H4 (cell line): ENCODE measurements at places on chromosomes 13 and 19.

- no peak for DNase-seq
Observed at GRCh38 chr13:34623331-34623730, 318.7 kb upstream of the NBEA start.

GRCh38 chr13:83943530-83944279 lies 61.4 kb upstream of the SLITRK1 start:
- no peak for DNase-seq

GRCh38 chr19:42290523-42291434 lies 11.2 kb upstream of the PRR19 start:
- DNase-seq: no peak

DNA sequence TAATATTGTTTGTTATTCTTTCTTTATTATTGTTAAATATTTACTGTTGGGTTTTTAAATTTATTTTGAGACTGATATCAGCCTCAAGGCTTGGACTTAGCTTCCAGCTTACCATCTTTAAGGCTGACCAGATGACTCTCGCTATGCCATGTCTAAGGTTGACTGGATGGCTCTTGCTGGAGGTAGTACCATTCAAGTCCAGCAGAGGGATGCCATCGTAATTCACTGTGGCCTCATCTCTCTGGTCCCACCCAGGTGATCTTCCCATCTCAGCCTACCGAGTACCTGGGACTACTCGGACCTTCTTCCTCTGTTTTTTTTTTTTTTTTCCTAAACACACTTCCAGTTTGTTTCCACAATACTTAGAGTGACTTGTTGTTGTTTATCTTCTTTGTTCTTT lies 41.7 kb upstream of the ZNF91 start:
- DNase-seq: no peak

DNA sequence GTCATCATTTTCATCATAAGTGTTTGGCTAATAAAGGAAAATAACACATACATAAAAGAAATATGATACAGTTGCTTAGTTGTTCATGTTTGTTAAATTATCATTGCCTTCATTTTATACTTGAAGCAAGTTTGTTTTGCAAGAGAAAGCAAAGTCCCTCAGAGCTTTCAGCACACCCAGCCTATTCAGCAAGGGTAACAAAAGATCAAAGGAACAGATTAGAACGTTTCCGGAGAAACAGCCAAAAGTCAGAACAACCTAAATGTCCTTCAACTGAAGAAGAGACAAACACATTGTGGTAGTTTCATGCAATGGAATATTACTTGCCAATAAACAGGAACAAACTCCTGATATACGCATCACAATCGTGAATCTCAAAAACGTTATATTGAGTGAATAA lies 380.7 kb downstream of the MZT1 start:
- no peak for DNase-seq

DNA sequence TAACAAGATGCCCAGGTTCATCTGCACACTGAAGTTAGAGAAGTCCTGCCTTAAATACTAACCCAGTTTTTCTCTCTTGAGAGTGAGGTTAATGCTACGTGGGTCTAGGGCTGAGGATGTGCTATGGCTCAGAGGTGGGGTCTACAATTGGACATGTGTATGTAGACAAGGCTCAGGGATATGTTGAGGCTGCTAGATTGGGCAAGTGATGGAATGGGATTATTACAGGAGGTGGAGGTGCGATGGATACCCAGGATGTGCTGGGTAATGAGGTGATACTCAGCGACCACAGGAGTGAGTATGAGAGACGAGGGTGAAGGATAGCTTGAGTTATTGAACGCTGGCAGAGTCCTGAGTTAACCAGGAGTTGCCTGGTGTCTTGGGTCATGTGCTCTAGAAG lies 38.1 kb downstream of the PPP2R1A start:
- no peak for DNase-seq

DNA sequence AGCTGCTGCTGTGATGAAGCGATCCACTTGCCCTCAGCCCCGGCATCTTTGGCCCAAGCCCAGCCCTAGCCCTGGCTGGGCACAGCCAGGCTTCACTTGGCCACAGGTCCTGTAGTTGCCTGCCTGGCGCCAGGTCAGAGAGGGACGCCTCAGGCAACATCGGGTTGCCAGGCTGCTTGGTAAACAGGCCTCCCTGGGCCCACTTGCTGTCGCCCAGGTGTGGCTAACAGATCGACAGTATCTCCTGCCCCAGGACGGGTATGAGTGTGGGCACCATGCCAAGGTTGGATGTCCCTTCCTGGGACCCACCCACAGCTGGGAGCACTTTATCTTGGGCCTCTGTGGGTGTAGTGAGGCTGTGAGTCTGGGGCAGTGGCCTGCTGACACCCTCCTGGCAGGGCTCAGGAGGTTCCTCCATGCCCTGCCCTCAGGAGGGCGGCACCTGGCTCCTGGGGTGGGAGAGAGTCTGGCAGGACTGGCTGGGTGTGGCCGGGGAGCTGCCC lies 27.8 kb downstream of the CARM1 start:
- no peak for DNase-seq

DNA sequence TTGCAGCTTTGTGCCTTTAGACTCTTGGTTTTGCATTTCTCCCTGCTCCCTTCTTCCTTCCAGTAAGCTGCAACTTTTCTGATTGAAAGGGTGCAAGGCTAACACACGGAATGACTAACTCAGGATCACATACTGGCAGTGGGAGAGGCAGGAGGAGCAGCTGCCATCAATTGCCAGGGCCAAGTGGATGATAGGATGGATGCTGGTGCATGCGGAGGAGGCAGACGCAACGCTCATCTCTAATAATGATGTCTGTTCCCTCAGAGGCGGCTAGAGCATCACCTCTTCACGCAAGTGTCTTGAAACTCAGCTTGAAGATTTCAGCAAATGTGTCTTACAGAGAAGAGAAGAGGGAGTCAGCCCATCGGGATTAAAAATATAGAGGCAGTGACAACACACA lies 49.5 kb upstream of the TPM4 start:
- no peak for DNase-seq

- DNase-seq: no peak
Observed at GRCh38 chr19:7751157-7751783, 3.9 kb upstream of the CD209 start.

GRCh38 chr19:7489609-7490044 lies 792 bp upstream of the PEX11G start:
- DNase-seq: no peak

DNA sequence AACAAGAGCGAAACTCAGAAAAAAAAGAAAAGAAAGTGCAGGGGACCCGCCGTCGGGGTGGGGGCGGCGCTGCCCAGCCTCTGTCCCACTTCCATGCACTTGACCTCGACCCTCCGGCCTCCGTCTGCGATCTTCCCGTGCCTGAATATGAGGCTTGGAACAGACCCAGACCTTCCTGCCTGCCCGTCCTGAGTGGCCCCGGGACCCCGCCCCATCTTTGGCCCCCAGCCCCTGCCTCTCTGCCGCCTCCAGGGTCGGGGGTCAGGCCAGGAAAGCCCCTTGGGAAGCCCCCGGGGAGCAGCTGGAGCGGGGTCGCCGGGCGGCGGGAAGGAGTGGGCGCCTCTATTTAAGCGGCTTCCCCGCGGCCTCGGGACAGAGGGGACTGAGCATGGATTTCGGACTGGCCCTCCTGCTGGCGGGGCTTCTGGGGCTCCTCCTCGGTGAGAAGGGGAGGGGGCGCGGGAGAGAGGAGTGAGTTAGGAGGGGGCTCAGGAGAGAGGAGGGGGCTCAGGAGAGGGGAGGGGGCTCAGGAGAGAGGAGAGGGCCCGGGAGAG lies at the start of gene MADCAM1:
MADCAM1 (plus strand) TSS at position 375 of the 554 bp plus-strand sequence; CDS start at position 389, 14 bp downstream.
- no peak for DNase-seq

DNA sequence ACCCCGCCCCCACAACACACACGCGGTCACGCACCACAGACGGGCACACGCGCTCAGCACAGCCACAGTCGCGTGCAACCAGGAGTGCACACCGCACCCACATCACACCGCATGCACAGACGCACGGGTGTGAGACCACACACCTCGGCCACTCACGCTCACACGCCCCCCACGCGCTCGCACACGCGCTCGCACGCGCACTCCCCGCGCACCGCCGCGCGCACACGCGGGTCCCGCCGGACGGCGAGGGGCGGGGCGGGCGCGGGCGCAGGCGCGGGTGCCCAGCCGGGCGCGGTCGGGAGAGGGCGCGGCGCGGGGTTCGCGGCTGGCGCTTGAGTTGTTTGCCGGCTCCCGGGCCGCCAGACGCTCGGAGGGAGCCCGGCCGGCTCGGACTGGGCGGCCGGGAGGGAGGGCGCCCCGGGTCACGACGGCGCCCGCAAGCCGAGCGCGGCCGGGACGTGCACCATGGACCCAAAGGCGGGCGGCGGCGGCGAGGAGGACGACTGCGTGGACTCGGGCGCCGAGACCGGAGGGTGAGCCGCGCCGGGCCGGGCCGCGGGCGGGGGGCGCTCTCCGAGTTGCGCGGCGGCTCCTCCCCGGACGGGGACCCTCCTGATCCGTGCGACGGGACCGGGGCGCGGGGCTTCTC lies at the start of gene FAM124A:
FAM124A (plus strand) TSS at position 362 of the 649 bp plus-strand sequence; CDS start at position 466, 104 bp downstream.
- no peak for DNase-seq

DNA sequence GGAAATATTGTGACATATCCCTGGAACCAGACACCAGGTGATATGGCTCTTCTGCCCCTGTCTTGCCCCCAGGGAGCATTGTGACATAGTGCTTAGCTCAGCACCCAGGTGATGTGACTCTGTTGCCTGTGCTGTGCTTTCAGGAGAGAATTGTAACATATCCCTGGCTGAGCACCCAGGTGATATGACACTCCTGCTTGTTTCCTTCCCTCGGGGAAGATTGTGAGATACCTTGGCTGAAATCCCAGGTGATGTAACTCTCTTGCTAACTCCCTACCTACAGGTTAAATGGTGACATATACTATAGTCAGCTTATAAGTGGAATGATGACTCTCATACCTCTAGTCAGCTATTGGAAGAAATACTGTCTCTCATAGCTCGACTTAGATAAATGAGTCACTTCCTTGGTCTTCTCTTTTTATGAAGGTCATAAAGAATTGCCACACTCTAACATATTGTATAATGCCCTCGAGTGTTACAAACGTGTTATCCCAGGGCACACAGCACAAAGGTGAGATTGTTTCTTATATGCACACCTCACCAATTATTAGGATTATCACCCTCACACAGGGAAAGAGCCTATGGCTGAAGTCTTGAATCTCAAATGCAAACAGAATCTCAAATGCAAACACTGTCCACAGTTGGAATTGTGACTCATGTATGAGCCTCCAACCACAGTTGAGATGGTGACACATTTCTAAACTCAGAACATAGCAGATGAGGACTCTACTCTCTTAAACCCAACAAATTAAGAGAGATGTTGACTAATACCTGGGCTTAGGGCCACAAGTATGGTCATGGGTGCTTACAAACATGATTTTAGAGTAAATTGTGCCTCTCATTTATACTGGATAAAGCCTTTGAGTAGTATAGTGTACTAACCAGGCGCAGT lies 32.7 kb upstream of the ZNF254 start:
- DNase-seq: peak; percentile 65

GRCh38 chr13:57630661-57631595 lies 616 bp upstream of the PCDH17 start:
- DNase-seq: peak; percentile 2

GRCh38 chr13:44051918-44052675 lies 172.4 kb downstream of the LACC1 start:
- no peak for DNase-seq

- no peak for DNase-seq
Observed at GRCh38 chr13:105785436-105785835, 750.0 kb downstream of the EFNB2 start.

DNA sequence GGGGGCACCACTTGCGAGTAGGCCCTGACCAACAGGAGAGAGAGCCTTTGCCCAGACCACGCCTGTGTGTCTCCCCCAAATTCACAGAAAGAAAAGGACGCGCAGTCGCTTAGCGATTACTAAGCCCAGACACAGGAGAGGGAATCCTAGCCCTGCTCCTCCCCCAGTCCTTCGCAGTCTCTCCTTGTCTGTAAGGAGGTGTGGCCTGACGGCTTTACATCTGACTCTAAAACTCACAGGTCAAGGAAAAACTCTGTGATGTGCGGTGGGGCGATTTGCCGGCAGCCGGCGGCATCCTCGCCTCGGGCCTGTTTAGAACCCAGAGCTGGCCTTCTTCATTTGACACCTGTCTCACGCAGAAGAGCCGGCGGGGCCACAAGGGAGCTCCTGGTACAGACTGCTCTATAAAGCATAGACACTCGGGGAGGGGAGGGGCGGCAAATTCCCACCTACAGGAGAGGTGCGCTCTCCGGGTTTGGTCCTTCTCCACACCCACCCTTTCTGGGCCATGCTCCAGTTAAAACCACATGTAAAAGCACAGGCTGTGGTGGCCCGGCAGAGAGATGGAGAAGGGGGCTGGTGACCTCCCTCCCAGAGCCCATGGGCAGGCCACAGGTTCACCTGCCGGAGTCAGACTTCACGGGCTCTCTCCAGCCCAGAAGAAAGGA lies 17.8 kb downstream of the GPR12 start:
- no peak for DNase-seq

- peak; percentile 34 for DNase-seq
Observed at GRCh38 chr13:27792393-27793218, at the start of gene GSX1. Gene GSX1 (plus strand): TSS chr13:27792483. CDS start chr13:27792691, 208 bp downstream.

- DNase-seq: peak; percentile 27
Observed at GRCh38 chr13:108895220-108895704, 265.9 kb downstream of the MYO16 start.

GRCh38 chr19:33167438-33167837 lies 26.7 kb upstream of the LRP3 start:
- no peak for DNase-seq

GRCh38 chr19:31280287-31281006 lies 68.8 kb downstream of the TSHZ3 start:
- no peak for DNase-seq

DNA sequence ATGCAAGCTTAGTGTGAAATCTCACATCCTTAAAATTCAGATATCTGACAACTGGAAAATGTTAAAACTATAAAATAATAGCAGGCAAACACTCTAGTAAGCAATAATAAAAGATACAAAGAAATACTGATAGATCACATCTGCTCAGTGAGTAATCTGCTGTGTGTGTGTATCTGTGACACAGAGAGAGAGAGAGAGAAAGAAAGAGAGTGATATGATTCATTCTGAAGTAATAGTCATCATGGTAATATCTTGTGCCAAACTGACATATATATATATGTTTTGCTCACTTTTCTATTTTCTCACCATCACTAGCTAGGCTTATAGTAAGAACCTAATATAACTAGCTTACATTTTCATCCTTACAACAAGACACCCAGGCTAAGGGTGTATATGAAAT lies 288.0 kb upstream of the SLITRK6 start:
- no peak for DNase-seq
